Right forelimb (tissue), 1 donor: ENCODE measurements at places on chromosomes 13 and 19.

DNA sequence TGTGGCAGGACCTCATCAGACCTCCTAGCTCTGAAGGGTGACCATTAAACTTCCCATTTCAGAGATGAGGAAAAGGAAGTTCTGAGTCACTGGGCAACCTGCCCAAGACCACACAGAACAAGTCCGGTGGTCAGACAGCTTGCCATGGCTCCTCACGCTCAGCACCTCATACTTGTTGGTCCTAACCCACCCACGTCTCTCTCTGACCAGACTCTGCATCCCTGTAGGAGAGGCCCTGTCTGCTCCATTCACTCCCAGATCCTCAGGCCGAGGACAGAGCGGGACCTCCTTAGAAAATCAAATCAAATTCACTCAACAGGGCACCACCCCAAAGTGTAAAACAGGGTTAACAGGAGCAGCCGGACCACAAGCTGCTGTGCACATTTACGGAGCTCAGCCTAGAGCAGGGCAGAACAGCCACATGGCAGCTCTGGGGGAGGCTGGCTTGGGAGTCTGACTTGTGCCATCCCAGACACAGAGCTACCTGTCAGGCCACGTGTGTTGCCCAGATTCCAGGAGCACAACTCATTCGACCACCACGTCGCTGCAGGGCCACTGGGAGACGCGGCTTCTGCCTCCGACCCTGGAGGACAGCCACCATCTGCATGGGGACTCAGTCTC, 1.7 kb downstream of the MIER2 start:
- DNase-seq: no peak

DNA sequence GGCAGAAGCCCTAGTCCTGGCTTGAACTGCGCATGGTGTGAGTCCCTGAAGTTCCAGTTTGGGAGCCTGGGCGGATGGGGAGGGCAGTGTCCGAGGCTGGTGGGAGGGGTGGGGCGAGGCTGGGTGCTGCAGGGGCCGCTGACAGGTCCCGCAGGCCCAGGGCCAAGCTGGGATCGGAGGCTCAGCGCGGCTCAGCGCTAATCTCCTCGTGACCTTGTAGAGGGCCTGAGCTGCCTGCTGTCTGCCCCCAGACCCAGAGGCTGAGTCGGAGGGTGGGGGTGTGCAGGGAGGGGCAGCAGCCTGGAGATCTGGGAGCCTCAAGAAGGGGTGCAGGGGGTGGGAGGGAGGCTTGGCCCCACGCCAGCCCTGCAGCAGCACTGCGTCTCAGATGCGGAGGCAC, 3.0 kb downstream of the ATP1A3 start:
- no peak for DNase-seq

GRCh38 chr13:107553838-107554237, 661.5 kb downstream of the LIG4 start:
- no peak for DNase-seq

DNA sequence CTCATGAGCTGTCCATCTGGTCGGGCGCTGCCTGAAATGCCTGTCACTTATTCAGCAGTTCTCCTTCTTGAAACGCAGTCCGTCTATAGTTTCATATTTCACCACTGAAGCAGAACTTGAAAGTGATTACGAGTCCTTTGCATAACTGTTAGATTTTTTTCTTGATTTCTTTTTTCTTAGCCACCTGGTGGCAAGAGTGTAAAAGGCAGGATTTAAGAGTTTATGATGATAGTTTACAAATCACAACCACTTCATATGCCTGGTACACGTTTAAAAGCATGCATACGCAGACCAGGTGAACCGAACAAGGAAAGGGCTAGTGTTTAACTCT, 45.8 kb downstream of the GGACT start:
- DNase-seq: no peak

DNA sequence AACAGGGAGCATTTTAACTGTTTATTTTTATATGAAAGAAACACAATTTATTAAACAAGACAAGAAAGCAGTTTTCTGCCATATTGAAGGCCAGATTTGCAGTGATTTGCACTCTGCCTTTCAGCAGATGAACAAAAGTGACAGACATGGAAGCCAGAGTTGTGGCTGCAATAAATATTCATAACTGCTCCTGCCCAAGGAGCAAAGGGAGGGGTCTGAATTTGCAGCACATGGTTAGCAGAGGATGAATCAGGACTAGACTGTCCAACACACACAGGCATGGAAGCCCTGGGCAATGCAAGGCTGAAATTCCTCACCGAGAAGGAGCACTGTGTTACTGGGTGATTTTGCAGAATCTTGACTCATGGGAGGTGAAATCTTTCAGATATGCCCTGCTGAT, 418.2 kb downstream of the DCT start:
- no peak for DNase-seq

- DNase-seq: no peak
Measured at GRCh38 chr13:84191139-84191538, 308.9 kb upstream of the SLITRK1 start.

GRCh38 chr13:36357692-36358091, 11.5 kb upstream of the SPART start:
- DNase-seq: peak; percentile 60

- DNase-seq: no peak
Measured at GRCh38 chr13:79423801-79424642, 18.0 kb upstream of the RBM26 start.
